ENCODE measurements at places on chromosomes 12 and 14.

DNA sequence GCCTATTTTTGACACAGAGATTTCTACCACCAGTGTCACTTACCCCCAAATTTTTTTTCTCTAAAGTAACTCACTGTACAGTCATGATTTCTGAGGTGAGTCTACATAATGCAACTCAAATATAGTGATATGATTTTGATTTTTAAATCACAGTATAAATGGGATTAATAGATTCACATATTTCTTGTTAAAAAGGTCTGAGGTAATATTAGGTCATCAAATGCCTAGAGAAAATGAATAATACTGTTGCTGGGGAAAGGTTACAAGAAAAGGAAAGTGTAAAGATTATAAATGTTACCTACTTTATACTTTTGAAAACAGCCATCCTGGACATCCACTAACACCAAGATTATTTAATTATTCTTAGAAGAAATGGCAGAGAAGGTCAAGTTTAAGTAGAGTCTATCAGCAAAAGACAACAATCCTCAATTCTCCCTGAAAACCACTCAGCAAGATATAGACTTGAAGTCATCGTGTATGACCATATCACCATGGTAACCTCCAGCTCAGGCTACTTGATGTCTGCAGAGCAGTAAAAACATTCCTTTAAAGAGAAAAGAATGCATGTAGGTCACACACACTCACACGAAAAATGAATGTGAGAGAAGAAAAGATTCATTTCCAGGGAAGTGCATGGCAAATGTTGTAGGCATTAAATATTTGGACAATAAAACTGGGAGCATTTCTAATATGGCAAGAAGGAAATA lies 58.7 kb downstream of the CCDC59 start:
- peak; percentile 99 for ATAC-seq

DNA sequence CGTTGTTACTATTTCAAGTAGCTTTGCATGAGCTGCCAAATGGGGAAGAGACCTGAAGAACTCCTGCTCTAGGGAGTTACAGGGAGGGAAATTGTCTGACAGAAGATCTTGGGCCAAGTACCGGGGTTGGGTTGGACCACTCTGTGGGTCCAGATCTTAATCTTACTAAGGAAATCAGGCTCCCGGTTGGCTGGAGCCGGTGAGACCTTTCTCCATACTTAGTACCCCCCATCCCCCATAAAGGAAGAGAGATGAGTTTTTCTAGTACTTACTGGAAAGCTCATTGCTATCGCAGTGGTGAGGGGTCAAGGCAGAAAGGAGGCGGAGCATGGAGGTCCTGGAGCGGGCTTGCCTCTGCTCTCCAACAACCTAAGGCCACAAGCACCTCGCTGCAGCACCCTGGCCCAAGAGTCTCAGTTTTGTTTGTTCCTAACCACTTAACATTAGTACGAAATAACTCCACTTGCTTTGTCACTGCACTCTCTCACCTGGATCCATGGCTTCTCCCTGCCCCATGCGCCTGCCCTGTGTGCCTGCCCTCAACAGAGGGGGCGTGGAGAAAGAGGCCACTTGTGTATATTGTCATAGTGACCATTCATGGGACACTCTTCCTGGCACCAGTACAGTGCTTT lies 6.8 kb upstream of the UNC119B start:
- ATAC-seq: no peak

GRCh38 chr12:104895415-104895814 lies 62.7 kb downstream of the SLC41A2 start:
- ATAC-seq: no peak

GRCh38 chr14:66643344-66643743 lies 135.4 kb downstream of the GPHN start:
- ATAC-seq: no peak

DNA sequence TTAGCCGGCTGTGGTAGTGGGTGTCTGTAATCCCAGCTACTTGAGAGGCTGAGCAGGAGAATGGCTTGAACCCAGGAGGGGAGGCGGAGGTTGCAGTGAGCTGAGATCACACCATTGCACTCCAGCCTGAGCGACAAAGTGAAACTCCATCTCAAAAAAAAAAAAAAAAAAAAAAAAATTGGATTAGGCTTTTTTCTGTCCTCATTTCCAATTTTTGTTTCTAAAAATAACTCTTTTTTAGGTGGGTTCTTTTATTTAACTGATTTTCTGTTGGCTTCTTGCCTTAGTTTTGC lies 863.7 kb downstream of the LRFN5 start:
- ATAC-seq: no peak

- ATAC-seq: peak; percentile 40
Observed at GRCh38 chr12:77940567-77940966, 109.9 kb downstream of the NAV3 start.

DNA sequence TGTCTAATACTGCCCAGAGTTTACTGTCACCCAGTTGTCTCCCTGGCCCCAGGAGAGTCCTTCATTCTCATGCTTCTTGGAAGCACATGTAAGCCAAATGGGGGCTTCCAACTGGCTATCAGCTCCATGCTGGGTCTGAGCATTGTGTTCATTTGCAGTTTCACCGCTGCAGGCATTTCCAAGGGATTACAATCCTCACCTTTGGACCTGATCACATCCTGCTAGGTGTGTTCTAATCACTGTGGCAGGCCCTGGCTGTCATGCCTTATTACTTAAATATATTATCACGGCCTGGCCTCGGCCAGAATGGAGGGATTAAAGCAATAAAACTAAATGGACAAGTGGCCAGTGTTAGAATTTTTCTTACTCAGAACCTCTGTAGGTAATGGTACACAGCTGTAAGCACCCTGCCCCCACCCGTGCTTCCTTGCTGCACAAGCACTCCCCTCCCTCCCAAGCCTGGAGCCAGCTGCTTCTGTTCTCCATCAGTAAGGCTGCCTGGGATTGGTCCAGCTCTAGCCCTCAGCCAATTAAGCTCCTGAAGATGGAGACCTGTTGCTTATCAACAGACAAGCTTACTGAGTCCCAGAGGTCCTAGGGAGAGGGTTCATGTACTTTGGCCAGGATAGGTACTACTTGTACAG lies 175.9 kb upstream of the RBM19 start:
- no peak for ATAC-seq

DNA sequence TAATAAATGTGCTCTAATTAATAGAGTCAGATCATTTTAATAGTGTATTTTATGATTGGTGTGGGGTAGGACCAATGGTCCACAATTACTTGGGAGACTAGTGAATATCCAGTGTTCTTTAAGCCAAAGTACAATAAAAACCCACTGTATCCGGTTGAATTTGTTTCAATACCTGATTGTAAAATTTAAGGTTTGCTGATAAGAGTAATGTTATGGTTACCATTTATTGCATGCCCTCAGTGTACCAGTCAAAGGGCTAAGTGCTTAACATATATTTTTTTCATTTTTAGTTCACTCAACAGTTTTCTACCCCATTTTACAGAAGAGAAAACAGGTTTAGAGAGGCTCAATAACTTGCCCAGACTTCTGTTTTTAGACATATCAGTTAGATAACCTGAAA lies 97.9 kb upstream of the ATF1 start:
- no peak for ATAC-seq

GRCh38 chr12:14514946-14515345 lies 52.7 kb downstream of the PLBD1 start:
- ATAC-seq: no peak

DNA sequence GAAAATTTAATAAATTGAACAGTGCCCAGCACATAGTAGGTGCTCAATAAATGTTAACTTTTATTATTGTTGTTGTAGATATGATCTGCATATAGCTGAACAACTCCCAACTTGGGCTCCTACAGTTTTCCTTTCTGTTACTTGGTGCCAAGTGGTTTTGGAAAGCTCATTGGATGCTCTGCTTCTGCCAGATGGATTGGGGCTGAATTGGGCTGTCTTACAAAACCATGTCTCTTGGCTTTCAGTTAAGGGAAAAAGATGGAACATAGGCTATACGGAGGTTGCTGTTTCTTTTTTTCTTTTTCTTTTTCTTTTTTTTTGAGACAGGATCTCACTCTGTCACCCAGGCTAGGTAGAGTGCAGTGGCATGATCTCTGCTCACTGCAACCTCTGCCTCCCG lies 140.7 kb upstream of the PWP1 start:
- no peak for ATAC-seq

- ATAC-seq: no peak
Observed at GRCh38 chr12:76337583-76337982, 10.6 kb downstream of the BBS10 start.

DNA sequence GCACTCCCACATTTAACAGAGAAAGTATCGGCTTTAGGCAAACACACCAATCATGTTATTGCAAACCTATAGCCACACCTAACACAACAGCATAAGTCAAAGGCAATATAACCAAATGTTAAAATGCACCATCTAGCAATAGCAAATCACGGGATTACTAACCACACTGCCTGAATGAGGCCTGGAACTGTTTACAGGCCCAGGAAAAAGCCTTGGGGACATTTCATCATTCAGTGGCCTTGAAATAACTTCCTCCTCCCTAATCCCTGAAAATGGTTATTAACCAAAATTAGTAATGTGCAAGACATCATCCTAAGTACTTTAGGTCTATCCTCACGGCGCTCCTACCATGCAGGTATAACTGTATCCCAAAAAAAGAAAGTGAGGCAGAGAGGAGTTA lies 2.3 kb downstream of the GALC start:
- no peak for ATAC-seq

DNA sequence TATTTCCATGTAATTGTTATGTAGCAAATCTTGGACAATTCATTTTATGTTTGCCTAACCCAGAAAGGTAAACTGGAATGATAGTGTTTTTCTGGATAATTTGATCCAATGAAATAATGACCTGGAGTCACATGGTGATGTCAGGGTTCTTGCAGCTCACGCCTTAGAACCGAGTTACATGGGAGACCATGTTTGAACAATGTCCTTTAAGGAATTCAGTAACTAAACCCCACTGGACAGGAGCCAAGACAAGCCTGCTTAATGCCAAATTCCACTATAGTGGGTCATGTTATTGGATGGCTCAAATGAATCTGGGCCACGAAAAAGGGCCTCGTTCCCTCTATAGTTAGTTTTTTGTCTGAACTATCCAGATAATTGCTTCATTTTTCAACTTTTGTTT lies 255.8 kb upstream of the HMGA2 start:
- ATAC-seq: no peak

DNA sequence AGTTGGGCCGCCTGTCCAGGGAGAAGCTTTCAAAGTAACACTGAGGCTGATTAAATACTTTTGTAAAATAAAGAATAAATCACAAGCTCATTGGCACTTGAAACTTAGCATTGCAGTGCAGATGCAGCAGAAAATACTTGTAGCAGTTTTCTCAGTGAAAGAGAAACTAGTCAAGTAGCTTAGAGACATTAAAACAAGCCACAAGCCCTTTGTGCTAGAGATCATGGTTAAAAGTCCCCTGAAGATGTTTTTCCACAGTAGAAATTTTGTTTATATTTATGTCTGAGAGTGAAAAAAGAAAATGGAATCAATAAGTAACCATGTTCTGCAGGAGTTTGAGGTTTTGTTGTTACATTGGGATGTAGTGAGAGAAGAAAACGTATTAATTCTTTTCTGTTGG lies 5.9 kb downstream of the PSEN1 start:
- ATAC-seq: no peak

DNA sequence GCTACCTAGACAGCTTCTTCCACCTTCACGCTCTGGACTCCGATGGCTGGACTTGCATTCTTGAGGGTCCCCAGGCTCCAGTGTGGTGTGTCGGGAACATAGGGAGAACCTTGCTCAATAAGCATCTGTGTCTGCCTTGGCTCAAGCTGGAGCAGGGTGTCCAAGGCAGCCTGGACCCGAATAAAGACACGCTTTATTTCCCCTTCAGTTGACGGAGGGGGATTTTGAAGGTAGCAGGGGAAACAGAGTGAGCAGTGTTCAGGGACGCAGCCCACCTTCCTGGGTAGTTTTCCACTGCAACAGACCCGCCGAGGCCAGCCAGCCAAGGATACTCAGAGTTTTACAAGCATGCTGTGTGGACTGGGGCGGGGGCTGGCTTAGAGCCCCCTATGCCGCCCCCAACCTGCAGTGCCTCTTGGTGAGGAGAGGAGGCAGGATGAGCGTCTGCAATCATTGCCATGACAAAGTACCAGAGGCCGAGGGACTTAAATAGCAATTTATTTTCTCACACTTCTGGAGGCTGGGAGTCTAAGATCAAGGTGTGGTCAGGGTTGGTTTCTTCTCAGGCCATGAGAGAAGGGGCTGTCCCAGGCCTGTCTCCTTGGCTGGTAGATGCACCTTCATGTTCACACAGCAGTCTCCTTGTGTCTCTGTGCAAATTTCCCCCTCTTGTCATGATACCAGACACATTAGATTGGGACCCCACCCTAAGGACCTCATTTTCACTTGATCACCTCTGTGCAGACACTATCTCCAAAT lies 201.2 kb downstream of the CHST11 start:
- ATAC-seq: no peak

GRCh38 chr12:19125325-19125724 lies 4.2 kb upstream of the PLEKHA5 start:
- ATAC-seq: no peak

GRCh38 chr14:91858536-91859275 lies 8.6 kb downstream of the TC2N start:
- ATAC-seq: no peak

- ATAC-seq: no peak
Observed at GRCh38 chr12:16607906-16608775, 2.2 kb upstream of the LMO3 start.

DNA sequence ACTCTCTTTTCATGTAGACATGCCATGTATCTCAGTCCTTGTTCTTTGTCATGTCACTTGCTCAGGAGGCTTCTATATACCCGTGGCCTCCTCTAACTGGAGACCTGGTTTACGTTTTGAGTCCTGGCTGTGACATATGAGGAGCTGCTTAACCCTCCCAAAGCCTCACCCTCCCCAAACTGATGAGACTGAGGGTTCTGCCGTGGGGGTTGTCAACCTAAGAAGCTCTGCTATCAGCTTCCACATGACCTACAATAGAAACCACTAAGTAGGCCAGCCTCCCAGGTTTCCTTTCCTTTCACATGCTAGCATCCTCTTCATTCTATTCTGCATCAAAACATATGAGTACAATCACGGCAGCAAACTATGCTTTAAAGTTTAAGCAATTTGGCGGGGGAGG lies 76.8 kb upstream of the WSCD2 start:
- no peak for ATAC-seq

- peak; percentile 39 for ATAC-seq
Observed at GRCh38 chr14:96245710-96246538, 10.1 kb upstream of the BDKRB1 start.

- ATAC-seq: no peak
Observed at GRCh38 chr12:74235342-74235741, 302.3 kb upstream of the ATXN7L3B start.

- ATAC-seq: no peak
Observed at GRCh38 chr14:100129161-100129589, 30.3 kb downstream of the DEGS2 start.

GRCh38 chr14:64935508-64935907 lies 7.0 kb downstream of the GPX2 start:
- no peak for ATAC-seq

DNA sequence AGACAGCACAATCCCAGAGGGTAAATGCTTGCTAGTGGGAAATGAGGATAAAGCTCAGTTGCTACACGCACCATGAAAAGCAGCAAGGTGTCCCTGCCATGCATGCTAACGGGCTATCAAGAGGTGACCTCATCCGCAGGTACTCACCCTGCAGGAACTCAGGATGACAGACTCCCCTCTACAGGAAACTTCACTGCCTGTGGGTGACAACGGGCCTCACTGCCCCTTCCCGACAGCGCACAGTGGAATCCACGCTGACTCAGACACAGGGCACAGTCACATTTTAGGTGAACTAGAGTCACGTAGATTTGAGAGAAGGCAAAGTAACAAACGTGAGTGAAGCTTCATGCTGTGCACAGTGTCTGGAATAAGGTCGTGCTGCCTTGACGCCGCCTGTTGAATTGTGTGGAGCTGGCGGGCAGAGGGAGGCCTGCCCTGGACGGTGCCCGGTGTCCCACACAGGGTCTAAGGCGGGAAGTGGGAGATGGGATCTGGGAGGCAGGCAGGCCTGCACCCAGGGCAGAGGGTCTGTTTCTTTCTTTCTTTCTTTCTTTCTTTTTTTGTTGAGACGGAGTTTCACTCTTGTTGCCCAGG lies 331.8 kb downstream of the TMEM132D start:
- ATAC-seq: no peak

All from motor neuron (in vitro differentiated cells).